ENCODE measurements at places on chromosomes 3 and 15. TPM values are rescaled to one million over a fixed set of nuclear protein-coding genes. Genes with fewer than 3 reads are reported as not detected.

GRCh38 chr3:21573291-21573690 lies 177.7 kb downstream of the ZNF385D start:
- H3K36me3 ChIP-seq = no peaks in the 10 kb centered on the region
- H3K27ac ChIP-seq = no peak overlapping the region
- H3K4me1 ChIP-seq = no peaks in the 10 kb centered on the region
- no peak for DNase-seq

DTX3L gene
- polyA plus RNA-seq = 7.3 TPM

DNA sequence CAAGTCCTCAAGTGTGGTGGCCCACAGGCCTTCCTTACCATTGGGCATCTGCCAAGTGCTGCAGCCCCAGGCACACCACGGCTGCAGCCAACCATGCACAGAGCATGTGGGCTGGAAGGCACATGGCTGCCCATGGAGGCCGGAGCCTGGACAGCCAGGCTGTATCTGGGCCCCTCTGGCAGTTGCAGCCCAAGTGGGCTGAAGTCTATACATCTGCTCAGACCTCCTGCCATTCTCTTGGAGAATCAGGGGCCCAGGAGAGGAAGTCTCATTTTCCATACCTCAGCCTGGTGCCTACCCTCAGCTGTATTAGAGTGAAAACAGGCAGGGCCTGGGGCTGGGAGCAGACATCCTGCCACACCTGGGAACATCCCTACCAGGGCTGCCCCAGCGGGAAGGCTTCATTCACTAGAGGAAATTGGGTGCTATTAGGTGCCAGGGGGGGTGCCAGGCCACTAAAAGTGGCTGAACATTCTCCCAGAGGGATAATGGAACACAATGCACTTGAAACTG lies 48.0 kb upstream of the SLCO2A1 start:
- H3K27me3 ChIP-seq = no peaks in the 10 kb centered on the region
- no peak overlapping the region for H3K4me3 ChIP-seq
- no peak for DNase-seq
- H3K27ac ChIP-seq = no peak overlapping the region
- H3K4me1 ChIP-seq = no peaks in the 10 kb centered on the region

- no peaks in the 10 kb centered on the region for H3K27me3 ChIP-seq
- peaks cover 14% of the 10 kb centered on the region for H3K4me1 ChIP-seq
- H3K27ac ChIP-seq = no peak overlapping the region
- H3K36me3 ChIP-seq = no peaks in the 10 kb centered on the region
Measured at GRCh38 chr3:111324151-111324550, 217.8 kb upstream of the CD96 start.

DNA sequence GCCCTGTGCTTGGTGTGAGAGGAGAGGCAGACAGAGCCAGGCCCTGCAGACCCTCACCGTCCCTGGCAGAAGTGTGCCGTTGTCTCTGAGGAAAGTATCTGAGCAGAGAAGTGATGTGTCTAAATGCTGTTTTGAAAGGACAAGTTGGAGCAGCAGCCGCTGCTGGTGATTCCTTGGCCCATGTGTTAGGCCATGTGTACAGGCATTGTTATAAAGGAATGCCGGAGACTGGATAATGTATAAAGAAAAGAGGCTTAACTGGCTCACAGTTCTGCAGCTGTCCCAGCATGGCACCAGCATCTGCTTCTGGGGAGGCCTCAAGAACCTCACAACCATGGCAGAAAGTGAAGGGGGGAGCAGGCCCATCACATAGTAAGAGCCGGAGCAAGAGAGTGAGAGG lies 334.6 kb upstream of the ATP10A start:
- no peak for DNase-seq
- H3K36me3 ChIP-seq = no peaks in the 10 kb centered on the region
- H3K4me1 ChIP-seq = no peaks in the 10 kb centered on the region
- no peaks in the 10 kb centered on the region for H3K27me3 ChIP-seq
- H3K4me3 ChIP-seq = no peak overlapping the region

ONECUT1 gene
- polyA plus RNA-seq = not detected

GRCh38 chr15:75955720-75956119 lies 52.0 kb downstream of the FBXO22 start:
- no peaks in the 10 kb centered on the region for H3K36me3 ChIP-seq
- H3K4me3 ChIP-seq = no peak overlapping the region
- no peak overlapping the region for H3K27ac ChIP-seq
- no peaks in the 10 kb centered on the region for H3K27me3 ChIP-seq

GRCh38 chr3:126543457-126544061 lies 15.2 kb downstream of the C3orf22 start:
- H3K4me1 ChIP-seq = peaks cover 6% of the 10 kb centered on the region
- H3K27ac ChIP-seq = no peak overlapping the region
- no peak overlapping the region for H3K4me3 ChIP-seq
- no peaks in the 10 kb centered on the region for H3K27me3 ChIP-seq
- no peak for DNase-seq

PAQR9 gene
- polyA plus RNA-seq = not detected

GRCh38 chr15:99845009-99845408 lies 111.8 kb upstream of the LYSMD4 start:
- no peak overlapping the region for H3K4me3 ChIP-seq
- DNase-seq = no peak
- H3K36me3 ChIP-seq = no peaks in the 10 kb centered on the region
- H3K4me1 ChIP-seq = no peaks in the 10 kb centered on the region

MINAR1 gene
- polyA plus RNA-seq = 0.16 TPM
